CD4-positive, alpha-beta T cell treated with Interferon alpha-2 for 1 hour (primary cell): ENCODE measurements at places on chromosomes 1 and 21.

DNA sequence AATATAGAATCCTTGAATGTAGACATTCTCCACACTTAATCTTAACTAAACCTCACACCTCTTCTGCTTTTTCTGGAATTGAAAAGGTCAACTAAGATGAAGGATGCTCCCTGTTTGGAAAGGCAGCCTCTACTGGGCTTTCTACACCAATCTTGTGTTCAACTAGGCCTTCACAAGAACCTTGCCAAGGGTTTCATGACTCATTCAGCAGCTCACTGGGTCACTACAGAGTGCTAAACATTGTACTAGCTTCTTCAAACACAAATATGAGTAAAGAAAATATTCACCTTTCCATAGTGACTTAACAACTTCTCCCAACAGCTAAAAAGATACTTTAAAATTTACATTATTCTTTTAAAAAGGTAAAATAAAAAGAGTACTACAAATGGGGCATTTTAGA is 135.3 kb upstream of the PRMT6 start:
- DNase-seq: no peak

DNA sequence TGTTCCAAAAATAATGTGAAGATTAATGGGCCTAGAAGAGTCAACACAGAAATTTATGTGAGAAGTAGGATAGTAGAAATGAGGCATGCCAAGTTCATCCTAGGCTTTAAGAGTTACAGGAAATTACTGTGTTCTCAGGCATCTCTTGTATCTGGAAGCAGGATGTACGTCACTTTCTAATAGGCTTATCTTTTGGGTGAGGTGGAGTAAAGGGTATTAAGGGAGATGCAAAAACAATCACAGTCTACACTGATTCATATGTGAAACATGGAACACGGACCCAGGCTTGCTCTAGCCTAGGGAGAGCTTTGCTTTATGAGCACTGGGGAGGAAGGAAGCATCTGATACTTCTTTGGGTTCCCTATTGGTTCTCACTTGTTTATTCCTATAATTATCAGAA is 84.5 kb upstream of the RGS4 start:
- DNase-seq: no peak

DNA sequence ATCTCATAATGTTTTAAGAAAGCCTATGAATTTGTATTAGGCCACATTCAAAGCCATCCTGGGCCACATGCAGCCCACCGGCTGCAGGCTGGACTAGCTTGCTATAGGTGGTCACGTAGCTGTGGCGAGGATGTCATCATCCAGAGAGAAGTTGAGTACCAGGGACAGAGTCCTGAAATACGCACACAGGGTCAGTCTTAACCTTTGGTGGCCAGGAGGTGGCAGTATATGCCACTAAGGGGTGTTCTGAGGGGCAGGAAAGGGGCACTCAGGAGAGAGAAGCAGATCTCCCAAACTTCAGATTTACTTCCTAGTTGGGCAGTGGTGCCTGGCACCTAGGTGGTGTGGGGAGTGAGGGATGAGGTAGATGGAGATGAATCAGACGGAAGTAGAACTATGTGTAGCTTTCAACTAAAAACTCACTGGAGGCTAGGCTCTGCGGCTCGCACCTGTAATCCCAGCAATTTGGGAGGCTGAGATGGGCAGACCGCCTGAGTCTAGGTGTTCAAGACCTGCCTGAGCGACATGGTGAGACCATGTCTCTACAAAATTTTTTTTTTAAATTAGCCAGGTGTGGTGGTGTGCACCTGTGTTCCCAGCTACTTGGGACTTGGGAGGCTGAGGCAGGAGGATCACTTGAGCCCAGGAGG is 16.3 kb upstream of the CDK18 start:
- DNase-seq: peak; percentile 58

DNA sequence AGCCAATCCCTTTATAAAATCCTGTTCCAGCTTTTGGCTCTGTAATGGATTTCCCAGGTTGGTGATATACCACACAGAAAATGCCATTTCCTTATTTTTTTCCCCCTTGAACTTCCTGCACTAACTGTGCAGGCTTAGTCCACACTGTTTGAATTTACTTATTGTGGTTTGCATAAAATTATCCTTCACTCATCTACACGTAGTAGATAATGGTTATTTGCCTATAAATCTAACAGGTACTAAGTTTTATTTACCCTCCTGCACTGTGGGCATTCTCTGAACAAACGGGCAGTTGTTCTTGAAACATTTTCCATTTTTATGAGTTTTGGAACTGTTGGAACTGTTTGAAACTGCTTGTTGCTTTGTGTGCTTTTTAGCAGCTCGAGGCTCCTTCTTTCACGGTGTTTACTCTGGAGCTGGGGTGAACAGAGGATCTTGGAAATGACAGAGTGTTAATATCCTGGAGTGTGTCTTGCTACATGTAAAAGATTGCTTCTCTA is 23.0 kb upstream of the KIFAP3 start:
- DNase-seq: no peak

DNA sequence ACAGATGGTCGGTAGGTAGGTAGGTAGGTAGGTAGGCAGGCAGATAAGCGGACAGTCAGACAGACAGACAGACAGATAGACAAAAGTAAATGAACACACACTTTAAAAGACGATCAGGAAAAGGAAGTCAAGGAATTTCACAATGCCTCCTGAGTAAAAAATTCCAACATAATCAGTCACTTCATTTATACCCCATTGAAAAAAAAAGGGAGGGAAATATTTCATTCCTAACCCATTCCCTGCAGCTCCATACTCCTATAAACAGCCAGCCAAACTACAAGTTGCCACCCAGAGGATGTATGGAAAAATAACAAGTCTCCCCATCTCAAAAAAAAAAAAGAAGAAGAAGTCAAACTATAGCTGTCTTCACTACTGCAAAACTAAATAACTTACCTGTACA is 43.4 kb downstream of the ZZZ3 start:
- no peak for DNase-seq

GRCh38 chr1:32848354-32849063 is 22.2 kb downstream of the FNDC5 start:
- DNase-seq: no peak

DNA sequence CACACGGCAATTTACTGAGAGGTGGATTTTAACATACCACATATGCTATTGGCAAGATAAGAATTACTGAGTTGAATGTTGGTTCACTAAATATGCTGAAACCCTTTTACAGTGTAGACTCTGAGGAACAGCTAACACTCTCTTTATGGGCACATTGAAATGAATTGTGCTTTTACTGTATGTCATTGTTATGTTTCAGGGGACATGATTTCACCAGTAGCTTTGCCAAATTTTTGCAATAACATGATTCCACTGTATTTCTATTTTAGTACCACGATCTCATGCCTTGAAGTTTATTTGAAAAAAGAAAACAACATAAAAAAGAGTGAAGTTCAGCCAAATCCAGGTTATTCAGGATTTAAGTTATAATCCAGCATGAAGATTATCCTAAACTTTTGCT is 188.5 kb downstream of the HLX start:
- DNase-seq: no peak

GRCh38 chr1:87739704-87740103 is 411.0 kb downstream of the LMO4 start:
- DNase-seq: no peak

DNA sequence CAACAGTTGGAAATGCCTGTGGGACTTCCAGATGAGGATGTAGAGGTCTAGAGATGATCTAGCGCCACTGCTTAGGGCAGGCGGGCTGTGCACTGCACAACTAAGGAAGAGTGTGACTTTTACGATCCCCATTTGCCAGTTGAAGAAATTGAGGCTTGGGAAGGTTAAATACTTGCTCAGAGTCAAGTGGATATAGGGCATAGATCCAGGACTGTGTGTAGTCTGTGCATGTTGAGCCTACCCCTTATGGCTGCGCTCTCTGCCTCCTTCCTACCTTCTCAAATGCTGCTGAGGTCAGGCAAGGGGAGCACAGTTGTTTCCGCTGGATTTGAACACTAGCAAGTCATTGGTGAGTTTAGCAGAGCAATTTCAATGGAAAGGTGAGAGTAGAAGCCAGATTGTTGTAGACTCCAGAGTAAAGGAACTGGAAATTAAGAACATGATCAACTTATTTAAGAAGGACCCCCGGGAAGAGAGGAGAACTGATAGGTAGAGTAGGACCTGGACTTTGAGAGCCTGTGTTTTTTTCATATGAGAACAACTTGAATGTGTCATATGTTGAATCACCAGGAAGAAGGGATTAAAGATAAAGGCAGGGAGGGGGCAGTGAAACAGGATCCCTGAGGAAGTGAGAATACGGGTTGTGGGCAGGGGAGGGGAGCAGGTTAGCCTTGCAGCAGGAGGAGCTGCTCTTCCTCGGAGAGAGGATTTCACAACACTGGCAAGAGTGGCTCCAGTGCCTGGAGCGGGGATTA is 2.7 kb downstream of the CAPN2 start:
- DNase-seq: peak; percentile 30

DNA sequence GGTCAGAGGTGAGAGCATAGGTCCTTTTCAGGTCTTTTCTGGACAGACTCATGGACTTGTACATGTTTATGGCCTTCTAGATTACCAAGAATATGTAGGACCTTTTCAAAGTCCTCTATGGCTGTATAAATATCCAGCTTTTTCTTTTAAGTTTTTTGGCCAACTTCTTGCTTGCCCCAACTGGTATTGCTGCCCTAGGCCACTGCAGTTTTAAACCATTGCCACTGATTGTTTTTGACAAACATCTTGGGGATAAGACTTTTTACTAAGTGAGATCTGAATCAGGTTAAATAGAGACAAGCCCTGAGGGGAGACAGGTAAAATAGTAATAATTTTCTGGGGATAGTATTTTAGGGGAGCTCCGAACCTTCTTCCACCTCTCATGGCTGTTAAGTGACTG is 14.8 kb upstream of the DDR2 start:
- no peak for DNase-seq

- no peak for DNase-seq
Observed at GRCh38 chr1:2429780-2430591, 17.6 kb upstream of the PEX10 start.

DNA sequence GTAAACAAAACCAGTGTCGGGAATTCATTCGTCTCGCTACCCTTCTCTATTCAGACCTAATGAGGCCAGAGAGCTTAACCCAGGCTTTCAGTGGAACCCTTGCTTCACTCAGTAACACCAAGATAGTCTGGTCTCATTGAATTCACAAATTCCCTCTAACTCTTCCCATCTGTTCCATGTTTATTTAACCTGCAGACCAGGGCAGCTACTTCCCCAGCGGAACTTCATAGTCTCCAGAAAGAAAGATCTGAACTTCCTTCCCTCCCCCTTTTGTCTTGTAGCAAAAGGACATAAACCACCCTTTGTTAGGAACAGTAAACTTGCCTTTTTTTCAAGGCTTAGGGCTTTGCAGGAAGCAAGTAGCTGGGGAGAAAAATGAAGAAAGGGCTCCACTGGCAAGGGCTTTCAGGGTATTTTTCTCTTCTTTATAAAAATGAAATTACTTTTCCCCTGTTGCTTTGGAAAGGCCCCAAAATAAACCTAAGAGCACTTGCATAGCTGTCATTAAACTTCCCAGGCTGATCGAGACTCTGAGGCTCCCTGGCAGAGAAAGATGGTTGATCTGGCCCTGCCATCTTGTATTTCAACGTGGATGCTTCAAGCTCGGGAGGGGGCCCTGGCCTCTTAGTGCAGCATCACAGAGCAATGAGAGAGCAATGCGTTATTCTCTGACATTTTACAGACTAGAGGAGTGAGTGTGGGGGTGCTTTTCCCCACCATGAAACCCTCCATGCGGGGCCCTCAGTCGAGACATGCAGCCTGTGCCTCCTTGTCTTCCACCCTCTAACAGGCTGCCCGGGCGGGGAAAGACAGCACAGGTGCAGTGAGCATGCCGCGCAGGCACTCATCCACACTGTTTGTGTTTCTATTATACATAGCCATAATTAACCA is 30.0 kb downstream of the MIS18A start:
- DNase-seq: no peak

DNA sequence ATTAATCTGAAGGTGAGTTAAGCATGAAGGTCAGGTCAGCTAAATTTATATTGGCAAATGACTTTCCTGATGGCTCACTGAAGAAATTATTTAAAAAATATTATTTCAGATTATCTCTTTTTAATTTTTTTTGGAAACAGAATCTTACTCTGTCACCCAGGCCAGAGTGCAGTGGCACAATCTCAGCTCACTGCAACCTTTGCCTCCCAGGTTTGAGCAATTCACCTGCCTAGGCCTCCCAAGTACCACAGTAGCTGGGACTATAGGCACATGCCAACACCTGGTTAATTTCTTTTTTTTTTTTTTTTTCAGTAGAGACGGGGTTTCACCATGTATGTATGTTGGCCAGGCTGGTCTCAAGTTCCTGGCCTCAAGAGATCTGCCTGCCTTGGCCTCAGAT is 976.7 kb downstream of the TTLL7 start:
- DNase-seq: no peak

- peak; percentile 24 for DNase-seq
Observed at GRCh38 chr1:21232044-21232443, 55.3 kb upstream of the EIF4G3 start.

- no peak for DNase-seq
Observed at GRCh38 chr1:44229435-44230167, 16.3 kb downstream of the DMAP1 start.

GRCh38 chr1:234680331-234680904 is 70.4 kb upstream of the IRF2BP2 start:
- DNase-seq: no peak

- no peak for DNase-seq
Observed at GRCh38 chr1:168470901-168471431, 72.8 kb downstream of the XCL2 start.

- DNase-seq: peak; percentile 15
Observed at GRCh38 chr1:231162297-231162969, 575 bp downstream of the TRIM67 start.

- no peak for DNase-seq
Observed at GRCh38 chr1:153260585-153261280, 1.2 kb downstream of the LORICRIN start.

DNA sequence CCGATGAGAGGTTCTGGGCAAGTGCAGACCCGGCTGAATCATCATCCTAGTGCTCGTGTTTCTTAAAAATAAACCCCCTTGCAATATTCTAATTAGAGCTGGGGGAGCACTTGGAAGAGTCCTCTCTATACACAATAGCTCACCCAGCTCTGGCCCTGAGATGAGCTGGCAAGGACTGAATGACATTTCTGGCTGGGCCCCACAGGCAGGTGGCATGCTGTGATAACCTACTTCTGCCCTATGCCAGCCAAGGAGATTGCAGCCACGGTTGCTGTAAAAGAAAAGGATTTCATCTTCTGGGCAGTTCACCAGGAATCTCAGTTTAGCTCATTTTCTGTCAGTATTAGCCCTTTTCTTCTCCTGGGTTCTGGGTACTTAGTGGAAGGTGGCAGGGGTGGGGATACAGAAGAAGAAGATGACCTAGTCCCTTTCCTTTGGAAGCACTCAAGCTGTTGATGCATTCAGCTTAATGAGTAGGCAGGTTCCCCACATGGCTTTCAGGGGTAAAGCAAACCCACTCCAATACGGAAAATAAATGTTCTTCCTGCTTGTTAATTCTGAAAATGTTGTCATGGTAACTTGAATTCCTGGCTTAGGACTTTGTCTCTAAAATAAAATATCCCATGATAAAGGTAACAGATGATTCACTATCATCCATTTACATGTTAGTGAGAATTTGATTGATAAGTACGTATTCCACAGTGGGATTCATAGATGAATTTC is 32.2 kb downstream of the VASH2 start:
- no peak for DNase-seq
